NCI-H82 (cell line): ENCODE measurements at places on chromosomes 7 and 10.

GRCh38 chr7:50456371-50457123, 6.4 kb upstream of the FIGNL1 start:
- no peak for DNase-seq

DNA sequence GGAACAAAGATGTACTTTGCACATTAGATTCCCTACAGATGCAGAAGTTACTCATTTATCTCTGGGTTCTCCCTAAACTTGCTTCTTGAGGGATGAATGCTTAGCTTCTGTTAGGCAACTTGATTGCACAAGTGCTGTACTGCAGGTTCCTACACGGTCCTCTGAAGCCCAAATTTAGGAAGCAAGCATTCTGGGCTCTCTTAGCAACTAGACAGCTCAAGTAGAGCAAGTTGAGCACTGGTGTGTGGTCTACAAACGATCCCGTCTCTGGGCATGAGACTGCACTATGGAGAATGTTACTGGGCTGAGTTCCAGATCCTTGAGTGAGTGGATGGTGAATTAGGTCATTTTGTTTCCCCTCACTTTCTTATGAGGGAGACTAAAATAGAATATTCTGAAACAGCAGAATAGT, 14.3 kb downstream of the SEMA3D start:
- DNase-seq: no peak

DNA sequence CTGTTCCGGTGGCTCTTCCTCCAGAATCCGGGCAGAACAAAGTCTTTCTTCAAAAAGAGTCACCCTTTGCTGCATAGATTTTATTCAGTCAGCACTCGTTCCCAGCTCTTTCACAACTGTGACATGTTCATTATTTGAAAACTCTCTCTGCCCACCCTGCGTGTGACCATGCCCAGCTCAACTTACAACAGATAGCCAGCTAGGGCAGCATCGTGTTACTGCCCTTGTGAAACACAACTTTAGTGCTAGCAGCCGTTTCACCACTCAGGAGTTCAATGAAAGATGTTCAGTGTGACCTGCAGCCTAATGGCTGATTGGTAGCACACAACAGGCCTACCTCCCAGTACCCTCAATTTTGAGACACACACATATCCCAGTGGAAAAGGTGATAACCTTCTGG, 57.9 kb downstream of the ZNF438 start:
- DNase-seq: no peak

GRCh38 chr10:29028486-29028885, 260.4 kb upstream of the LYZL1 start:
- no peak for DNase-seq

DNA sequence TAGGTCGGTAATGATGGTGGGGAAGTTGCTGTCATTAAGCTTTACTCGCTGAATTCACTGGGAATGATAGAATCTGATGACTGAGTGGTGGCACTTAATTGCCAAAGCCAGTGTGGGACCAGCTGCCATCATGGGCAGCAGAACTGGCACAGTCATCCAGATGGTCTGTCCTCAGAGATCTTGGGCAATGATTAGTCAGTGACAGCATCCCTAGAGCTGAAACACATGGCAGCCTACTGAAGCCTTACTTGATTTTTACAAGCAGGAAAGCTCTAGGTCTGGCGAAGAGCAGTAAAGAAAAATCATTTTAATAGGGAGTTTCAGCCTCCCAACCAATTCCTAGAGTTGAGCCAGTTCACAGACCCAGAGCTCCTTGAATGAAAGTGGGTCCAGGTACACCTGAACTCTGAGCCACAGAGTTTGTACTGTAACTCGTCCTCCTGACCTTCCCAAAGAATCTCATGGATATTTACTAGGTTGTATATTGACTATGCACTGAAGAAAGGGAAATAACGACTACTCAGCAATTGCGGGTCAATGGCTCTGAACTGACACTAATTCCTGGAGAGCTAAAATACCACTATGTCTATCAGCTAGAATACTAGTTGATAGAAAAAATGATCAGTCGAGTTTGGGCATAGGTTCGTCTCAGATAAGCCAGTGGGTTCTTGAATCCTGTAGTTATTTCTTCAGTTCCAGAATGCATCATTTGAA, 4.4 kb upstream of the ASB13 start:
- DNase-seq: no peak
